ENCODE measurements at places on chromosomes 16 and 17.
A peak's percentile ranks its signal among the peaks of the same experiment; 100 is the strongest.

GRCh38 chr16:84879569-84880487 is 60.0 kb downstream of the CRISPLD2 start:
- no peak for DNase-seq

DNA sequence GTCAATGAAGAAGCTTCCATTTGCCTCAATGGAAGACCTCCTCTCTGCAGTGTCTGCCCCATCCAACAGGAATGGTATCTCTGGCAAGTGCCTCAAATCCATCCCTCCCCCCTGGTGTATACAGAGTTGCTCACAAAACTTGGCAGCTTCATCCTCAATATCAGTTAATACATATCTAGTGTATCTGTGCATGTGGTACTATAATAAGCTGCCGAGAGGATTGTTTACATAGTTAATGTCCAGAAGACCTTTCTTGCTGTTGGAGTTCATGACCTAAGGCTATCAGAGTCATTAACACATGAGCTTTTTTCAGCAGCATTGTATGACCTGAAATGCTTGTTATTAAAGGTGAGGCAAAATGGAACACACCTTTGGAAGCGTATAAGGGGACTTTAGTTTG is 14.0 kb upstream of the RASL10B start:
- DNase-seq = no peak

DNA sequence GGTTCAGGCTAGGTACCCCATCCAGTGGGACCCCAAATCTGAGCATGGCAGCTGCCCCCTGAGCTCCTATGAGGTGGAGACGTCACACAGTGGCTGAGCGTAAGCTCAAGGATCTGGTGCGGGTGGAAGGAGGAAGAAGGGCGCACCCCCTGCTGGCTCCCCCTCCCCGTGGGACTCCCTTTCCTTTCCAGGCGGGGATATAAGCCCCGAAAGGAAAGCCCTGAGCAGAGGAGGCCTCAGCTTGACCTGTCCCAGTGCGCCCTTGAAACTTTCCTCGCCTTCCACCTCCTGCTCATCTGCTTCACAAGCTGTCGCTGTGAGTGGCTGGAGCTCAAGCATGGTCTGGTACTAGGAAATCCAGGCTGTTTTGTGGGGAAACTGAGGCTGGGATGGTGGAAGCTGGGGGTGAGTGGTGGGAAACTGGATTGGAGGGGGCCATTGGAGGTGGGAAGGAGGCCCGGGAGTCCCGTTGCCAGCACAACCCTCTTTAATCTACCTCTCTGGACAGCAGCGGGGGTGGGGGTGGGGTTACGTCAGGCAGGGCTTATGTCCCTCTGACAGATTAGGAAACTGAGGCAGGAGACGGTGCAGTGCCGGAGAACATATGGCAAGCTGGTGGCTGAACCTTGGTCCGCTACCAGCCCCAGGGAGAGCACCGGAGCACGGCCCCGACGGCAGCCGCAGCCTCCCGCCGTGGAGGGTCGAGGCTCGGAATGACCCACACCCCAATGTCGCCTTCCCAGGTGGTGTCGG is 92.3 kb upstream of the TMEM97 start:
- DNase-seq = no peak

DNA sequence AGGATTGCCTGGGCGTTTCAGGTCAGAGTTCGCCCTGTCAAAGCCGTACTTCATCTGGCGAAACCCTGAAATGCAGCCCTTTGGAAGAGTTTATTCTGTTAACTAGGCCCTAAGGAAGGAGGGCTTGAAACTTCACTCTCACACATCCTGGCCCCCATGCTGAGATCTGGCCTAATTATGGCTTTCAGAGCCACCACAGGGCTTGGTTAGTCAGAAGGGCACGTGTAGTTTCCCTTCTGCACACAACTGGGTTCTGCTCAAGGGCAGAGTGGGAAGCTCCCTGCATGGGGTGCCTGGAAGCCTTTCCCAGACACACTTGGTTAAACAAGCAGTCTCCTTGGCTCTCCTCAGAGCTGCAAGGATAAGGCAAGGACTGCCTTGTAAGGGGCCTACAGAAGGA is 397.3 kb downstream of the SHISA9 start:
- DNase-seq = no peak

GRCh38 chr17:10888858-10889257 is 51.0 kb upstream of the PIRT start:
- DNase-seq = no peak

DNA sequence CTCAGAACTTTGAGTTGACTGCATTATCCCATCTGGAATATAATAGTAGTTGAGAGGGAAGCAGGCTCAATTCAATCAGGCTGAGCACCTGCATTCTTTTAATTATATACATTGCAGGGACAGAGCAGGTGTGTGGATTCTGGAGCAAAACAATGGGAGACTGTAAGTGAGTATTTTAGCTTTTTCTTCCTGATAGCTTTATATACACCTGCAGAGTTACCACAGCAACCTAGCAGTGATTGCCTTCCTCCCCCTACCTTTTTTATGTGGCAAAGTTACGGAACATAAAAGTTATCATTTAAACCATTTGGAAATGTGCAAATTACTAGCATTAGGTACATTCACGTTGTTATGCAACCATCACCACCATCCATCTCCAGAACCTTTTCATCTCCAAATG is 25.4 kb upstream of the RHOT1 start:
- no peak for DNase-seq

DNA sequence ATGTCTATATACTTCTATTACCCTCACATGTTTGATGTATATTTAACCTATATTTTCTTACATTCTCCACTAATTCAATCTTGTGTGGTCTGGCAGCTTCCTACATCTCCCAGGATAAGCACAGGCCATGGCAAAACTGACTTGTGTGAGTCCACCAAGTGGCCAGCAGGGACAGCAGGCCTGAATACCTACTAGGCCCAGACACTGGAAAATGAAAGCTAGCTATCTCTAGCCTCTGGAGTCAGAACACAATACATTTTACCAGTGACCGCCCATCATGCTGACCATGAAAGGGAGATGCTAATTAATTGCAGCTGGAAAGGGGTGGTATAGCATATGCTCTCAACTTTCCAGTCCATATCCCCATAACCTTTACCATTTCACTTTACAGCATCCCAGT is 132.3 kb downstream of the PCTP start:
- DNase-seq = no peak

DNA sequence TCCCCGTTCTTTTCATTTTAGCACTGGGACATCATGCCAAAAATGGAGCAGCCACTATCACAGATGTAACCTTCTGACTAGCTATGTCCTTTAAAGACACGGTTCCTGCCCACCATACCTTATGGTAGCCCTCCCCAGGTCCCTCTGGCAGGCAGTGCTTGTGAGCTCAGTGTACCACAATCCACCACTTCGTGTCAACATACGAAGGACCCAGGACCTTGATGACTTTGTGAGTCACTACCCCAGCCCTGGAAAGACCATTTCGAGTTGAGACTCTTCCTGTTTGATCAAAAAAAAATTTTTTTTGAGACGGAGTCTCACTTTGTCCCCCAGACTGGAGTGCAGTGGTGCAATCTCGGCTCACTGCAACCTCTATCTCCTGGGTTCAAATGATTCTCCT is 21.0 kb upstream of the FLCN start:
- no peak for DNase-seq

DNA sequence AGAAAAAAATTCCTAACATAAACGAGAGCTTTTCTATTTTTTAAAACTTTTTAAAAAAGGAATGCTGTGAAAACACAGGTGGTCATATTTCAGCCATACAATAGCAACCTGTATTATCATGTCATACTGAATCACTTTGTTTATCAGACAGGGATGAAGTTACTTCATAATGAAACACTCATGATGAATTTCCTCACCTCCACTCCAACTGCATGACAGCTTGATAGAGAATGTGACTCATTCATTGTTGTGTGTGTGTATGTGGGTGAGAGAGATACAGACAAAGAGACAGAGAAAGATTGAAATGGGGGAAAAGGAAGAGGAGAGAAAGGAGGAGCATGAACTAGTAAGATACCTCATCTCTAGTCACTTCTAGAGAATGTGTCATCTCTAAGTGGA is 109.0 kb downstream of the SYCE1L start:
- DNase-seq = no peak

GRCh38 chr17:75289832-75290337 is 652 bp upstream of the SLC25A19 start:
- DNase-seq = no peak

GRCh38 chr17:18185391-18185790 is 1.8 kb downstream of the ALKBH5 start:
- no peak for DNase-seq

DNA sequence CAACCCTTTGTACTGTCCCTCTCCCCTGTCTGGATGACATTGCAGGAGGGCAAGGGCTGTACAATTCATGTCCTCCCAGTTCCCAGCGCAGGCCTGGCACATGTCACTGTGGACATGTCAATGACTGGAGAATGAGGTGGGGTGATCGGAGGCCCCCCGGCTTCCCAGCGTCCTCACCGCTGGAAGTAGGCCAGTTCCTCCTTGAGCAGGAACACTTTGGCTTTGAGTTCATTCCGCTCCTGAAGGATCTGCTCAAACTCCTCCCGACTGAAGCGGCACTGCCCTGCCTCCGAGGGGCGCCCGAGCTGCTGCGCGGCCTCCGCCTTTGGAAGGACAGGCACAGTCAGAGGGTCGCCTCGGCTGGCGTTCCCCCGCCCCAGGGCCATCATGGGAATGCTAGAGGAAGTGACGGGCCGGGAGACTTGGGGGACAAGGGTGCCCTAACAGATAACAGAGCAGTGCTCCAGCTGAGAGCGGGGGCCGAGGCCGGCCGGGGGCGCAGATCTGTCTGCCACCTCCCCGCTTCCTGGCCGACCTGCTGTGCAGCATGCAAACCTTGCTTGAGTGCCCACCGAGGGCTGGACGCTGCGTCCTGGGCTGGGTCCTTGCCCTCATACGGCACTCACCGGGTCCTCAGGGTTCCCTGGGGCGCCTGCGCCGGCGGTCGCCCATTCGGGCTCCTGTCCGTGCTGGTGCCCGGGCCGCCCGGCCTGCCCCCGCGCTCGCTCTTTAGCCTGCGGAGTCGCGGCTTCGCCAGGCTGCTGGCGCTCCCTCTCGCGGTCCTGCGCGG is 1.3 kb downstream of the RILP start:
- DNase-seq = no peak

GRCh38 chr17:9839433-9839832 is 13.7 kb downstream of the GLP2R start:
- DNase-seq = no peak

DNA sequence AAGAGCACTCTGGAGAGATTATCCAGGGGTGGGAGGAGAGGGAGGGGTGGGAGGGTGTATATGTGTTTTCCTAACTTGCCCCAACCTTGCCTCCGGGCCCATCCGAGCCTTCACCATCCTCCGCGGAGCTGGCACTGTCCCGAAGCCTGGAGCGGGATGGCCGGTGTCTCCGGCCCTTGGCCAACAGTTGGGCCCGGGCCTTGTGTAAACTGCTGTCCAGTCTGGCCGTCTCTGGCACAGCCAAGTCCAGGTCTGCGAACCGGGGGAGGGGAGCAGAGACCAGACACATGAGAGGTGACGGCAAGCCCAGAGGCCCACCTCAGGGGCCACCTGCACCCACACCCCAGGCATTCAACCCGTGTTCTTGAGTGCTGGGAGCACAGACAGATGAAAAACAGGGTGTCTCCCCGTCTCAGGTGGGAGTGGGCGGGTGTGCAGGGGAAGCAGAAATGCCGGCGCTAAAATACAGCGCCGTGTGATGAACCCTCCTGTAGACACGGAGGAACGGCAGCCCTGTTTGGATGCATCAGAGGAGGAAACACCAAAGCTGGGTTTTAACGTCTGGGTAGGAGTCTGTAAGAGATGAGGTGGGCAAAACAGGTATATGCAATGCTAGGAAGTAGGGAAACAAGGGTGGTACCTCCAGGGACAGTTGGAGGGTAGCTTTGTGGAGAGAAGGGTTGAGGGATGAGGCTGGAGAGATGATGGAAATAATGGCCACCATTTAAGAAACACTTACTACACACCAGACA is 11.7 kb downstream of the SAMD14 start:
- DNase-seq = no peak

- DNase-seq = no peak
Measured at GRCh38 chr17:3026856-3027751, 36.3 kb downstream of the OR1D5 start.

GRCh38 chr17:50212121-50212843 is 10.9 kb upstream of the COL1A1 start:
- DNase-seq = peak; percentile 72

GRCh38 chr16:84298376-84298899 is 3.8 kb downstream of the WFDC1 start:
- DNase-seq = no peak

- DNase-seq = no peak
Measured at GRCh38 chr17:54451051-54451450, 449.6 kb upstream of the TOM1L1 start.

DNA sequence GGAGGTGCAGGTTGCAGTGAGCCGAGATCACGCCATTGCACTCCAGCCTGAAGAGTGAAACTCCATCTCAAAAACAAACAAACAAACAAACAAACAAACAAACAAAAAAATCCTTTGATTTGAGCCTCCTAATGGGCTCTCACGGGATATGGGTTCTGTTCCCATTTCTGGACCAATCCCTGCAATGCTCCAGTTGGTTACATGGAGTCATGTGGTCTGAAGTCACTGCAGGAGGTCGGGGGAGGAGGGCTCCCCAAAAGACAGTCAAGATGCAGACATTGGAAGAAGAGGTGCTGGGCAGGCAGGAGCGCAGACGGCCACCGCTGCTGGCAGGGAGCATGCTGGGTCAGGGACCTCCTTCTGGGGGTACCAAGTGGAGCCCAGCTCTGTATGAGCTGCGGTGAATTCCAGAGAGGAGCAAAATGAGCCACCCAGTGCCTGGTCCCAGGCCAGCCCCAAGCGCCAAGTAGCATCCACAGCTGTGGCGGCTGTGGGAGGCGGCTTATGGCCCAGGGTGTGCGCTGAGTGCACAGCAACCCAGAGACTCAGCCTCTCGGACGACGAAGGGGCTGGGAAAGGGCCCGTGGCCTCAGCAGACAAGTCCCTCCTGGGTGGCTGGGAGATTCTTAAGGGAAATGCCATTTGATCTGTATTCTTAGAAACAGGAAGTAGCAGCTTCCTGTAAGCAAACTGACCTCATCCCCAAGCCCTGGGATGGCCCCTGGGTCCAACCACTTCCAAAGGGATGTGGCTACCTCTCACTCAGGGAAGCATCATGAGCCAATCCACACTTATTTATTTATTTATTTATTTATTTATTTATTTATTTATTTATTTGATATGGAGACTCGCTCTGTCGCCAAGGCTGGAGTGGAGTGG is 19.6 kb upstream of the ATP2A3 start:
- DNase-seq = no peak

GRCh38 chr17:73683771-73684170 is 39.5 kb upstream of the SDK2 start:
- no peak for DNase-seq

- no peak for DNase-seq
Measured at GRCh38 chr16:74623214-74623838, 16.4 kb upstream of the GLG1 start.

GRCh38 chr16:86073103-86073625 is 174.2 kb downstream of the IRF8 start:
- no peak for DNase-seq
